ENCODE measurements at places on chromosomes 2 and 18.

GRCh38 chr2:46384457-46384815 lies 87.2 kb downstream of the EPAS1 start:
- DNase-seq, result no peak

DNA sequence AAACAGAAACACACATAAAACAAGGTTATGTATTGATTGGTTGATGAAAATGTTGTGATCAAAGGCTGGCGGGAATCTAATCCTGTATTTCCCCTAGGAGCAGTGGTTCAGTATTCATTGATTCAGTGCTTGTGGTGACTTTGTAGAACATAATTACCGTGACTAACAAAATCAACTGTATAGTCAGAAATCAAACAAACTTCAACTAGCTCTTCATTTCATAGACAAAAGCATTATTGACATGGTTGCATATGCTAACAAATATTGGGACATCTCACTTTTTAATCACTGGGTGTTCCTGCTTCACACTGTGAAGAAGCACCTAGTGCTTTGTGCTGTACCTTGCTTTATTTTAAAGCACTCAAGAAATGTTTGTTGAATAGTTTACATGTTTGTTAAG lies 41.4 kb downstream of the USP14 start:
- DNase-seq, result no peak

DNA sequence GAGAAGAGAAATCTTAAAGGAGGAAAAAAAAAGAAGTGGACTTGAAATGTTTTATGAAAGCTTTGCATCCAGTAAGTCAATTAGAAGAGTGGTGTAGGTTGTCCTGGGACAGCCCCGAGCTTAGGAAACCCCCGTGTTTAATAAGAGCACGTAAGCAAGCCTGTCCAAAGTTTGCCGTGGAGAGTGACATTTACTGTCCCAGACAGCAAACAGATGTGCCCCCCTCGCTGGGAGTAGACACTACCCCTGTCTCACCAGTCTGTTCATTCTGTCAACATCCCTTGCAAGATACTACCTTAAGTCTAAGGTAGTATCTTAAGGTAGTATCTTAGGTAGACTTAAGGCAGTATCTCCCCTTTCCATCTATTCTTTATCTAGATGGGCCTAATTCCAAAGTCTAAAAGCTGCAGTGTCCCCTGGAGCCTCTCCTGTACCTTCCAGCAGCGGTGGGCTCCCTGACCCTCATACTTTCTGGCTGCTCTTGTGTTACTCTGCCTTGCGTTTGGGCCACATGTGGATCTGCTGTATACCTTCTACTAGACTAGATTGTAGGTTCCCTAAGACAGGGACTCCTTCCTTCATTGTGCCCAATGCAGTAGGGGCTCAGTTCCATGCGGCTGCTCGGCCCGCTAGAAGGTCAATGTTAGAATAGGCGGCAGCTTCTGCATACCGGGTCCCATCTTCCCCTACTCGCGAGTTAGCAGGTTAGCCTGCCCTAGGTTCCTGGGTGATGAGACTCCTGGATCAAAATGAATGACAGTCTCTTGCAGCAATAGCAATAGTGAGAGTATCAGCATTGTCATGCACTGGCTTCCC lies 244.1 kb downstream of the GBX2 start:
- DNase-seq, result no peak

- DNase-seq, result peak; percentile 33
Observed at GRCh38 chr18:70334728-70335329, 46.0 kb downstream of the SOCS6 start.

DNA sequence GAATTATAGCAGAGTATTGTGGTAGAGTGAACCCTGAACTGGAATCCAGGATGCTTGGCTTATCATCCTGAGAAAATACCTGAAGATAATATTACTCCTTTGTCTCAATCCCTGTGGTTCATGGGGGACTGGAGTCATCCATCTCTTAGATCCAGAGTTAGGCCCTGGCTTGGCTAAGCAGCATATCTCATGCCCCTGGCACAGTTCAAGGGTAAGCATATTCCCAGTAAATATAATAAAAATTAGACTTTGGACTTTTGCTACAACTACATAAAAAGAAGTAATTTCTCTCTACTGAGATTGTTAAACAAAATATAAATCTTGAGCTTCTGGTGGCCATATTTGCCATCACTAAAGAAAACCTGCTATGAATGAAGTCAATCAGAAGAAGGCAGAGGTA lies 47.7 kb upstream of the STK39 start:
- DNase-seq, result no peak

- no peak for DNase-seq
Observed at GRCh38 chr2:125561302-125561701, 1094.7 kb upstream of the GYPC start.

DNA sequence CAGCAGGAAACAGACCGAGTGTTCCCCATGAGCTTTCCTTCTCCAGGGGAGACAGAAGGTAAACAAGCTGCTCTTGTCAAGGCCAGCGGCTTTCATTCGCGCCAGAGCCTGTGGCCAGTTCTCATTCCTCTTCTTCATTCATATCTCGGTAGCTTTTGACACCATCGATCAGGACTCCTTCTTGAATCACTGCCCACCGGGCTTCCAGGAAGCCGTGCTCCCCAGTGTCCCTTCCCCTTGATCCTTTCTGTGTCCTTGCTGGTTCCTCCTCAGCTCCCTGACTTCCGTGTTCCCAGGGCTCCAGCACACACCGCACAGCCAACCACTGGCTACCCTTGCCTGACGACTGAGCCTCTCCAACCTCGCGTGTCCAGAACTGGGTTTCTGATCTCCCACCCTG lies 14.1 kb downstream of the SLC66A3 start:
- DNase-seq, result no peak

DNA sequence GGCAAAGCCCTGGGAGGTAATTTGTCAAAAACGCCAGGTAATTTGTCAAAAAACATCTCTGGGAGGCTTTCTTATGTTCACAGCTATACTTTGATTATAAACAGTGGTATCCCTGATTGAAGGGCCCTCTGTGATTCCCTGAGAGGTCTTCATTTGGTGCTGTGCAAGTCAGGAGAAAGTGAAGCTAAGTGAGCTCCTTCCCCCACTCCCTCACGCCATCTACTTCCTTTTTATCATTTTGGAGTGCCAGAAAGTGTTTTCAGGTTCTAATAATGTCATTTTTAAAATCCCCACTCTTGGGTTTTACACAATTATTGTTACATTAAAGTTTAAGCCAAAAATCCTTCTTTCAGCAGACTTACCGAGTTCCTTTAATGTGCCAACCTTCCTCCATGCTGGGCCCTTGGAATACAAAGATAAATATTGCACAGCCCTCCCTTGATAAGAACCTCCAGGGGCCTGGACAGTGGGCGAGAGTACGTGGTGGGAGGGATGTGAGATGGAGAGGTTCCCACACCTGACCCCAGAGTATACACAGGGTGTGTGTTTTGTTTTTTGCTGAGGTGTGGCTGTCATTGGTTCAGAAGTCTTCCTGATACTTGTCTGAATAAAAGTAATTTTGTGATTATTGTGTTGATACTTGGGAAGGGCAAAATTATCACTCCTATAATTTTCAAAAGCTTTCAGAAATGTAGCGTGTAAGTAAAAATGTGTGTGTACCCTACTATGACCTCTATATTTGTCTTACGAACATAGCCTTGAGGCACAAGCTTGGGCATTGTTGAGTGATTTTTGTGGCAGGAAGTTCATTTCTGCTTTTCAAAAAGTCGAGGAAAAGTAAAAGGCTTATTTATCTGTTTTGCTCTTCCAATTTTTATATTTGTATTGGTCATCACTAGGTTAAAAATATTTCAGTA lies 8.2 kb downstream of the MAPRE2 start:
- DNase-seq, result no peak

DNA sequence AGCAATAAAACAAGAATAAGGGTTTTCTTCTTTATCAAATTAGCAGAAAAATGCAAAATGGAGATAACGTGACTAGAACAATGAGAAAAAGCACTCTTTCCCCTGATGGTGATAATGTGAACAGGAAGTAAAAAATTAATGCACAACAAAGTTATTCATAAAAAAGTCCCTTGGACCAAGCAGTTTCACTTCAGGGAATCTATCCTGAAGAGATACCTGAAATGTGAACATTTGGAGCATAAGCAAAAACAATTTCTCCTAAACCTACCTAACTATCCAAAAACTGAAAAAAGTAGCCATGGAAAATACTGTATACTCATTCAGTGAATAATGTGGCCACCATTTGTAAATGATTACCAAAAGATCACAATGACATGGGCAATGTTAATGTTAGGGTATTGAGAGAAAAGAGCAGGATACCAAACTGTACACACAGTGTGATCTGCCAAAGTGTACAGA lies 48.7 kb downstream of the TRIP12 start:
- no peak for DNase-seq

DNA sequence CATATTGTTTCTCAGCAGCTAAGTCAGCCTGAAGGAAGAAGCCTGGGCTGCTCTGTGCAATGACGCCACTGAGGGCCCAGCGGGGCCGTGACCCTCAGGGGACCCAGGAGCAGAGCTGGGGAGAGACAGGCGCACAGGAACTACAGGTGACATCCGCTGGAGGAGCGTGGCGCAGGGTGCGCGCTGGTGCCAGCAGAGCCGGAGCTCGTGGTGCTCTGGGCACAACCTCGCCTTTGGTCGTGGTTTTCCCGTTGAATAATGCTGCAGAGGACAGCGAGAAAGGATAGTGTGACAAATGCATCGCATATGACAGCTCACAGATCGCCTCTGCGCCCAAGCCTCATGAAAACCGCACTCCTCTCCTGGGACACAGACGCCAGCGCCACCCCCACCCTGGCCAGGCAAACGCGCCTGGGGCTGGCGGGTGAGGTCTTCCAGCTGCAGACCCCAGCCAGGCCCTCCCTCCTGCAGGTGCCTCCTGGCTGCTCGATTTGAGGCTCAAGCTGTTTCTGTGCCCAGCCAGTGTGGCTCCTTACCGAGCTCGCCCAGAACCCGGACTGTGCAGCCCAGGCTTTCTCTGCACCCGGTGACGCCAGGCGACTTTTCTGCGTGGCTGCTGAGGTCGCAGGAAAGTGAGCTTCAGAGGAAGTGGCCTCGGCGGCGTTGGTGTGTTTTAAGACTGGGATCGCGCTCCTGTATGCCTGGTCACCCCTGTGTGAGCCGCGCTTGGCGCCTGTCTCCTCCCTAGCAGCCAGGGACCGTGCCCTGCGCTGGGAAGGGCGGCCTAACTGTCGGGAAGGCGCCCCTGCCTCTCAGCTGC lies 583.1 kb upstream of the HS6ST1 start:
- no peak for DNase-seq

GRCh38 chr2:151967829-151968722 lies 130.8 kb downstream of the CACNB4 start:
- DNase-seq, result no peak

- DNase-seq, result no peak
Observed at GRCh38 chr2:112680666-112681101, 34.9 kb downstream of the SLC20A1 start.

DNA sequence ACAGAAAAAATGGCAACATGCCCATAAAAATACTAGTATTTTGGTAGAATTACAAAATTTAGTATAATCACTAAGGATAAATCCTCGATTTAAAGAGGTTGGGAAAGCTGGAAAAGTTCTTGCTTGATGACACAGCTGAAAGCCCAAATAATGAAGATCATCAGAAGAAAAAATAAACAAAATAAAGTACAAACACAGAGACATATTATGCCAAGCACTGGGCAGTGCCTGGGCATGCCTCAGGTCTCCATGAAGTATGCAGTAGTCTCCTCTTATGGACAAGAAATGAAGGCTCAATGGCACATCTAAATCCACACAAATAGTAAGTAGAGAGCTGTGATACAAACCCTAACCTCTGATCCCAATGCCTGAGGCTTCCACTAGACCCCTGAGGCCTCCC lies 57.7 kb downstream of the RNU4ATAC start:
- no peak for DNase-seq

DNA sequence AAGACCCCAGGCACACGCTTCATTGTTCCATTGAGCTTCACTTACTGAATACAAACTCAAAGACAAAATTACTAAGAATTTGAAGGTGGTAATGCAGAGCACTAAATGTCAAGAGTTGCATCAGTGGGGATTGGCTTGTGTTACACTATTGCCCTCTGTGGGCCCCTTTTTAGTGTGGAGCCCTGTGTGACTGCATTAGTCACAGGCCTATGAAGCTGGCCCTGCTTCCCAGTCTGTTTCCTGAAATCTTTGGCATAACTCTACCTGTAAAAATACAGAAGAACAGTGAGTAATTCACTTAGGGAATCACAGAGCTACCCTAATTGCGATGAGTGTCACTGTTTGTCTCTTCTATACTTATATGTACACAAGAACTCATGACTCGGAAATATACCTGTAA lies 40.0 kb upstream of the STPG4 start:
- peak; percentile 47 for DNase-seq

GRCh38 chr2:72982219-72982618 lies 64.9 kb downstream of the EMX1 start:
- DNase-seq, result no peak

- DNase-seq, result no peak
Observed at GRCh38 chr18:79102886-79103285, 33.7 kb downstream of the ATP9B start.

GRCh38 chr2:201959626-201960025 lies 74.0 kb upstream of the FZD7 start:
- DNase-seq, result no peak

DNA sequence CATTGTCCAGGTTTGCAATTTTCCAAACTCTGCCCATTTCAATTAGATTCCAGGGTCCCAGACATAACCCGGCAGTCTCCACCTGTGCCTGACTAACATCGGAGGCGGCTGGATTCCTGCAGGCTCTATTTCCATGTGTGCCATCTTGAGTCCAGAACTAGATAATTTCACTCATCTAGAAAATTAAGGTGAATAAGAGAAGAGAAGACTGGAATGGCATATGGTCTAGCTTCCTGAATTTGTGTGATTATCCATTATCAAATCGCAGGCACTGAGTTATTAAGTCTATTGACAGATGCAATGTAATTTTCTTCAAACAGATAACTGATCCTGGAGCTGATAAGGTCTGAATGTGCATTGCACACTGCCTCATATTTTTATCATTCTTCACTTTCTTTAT lies 305.2 kb downstream of the ETAA1 start:
- DNase-seq, result no peak

Data from HCEC 1CT (cell line).